Osteoblast (primary cell): ENCODE measurements at places on chromosomes 11 and 22. TPM values are rescaled to one million over a fixed set of nuclear protein-coding genes. Genes with fewer than 3 reads are reported as not detected.

The OLFML1 gene
- 20.3 and 33.0 TPM in 2 replicates for total RNA-seq

DNA sequence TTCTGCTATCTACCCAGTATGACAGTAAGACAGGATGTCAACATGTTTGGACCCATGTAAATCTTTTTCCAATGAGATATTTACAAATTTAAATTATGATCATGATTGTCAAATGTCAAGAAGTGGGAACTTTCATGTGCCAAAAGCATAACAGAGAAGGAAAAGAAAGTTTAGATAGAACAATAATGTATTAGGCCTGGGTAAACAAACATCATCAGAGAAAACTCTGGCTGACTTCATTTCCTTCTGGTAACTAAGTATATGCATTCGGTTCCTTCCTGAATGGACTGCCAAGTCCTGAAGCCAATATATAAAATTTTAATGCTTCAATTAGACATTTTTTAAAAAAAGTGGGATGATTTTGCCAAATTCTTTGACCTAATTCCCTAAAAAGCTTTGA lies 16.5 kb downstream of the RNF141 start:
- no peak for DNase-seq

GRCh38 chr11:22581354-22582150 lies 44.1 kb downstream of the FANCF start:
- DNase-seq, result no peak

- no peak for DNase-seq
Observed at GRCh38 chr11:26201411-26201810, 130.5 kb upstream of the ANO3 start.

The DEPDC7 gene
- total RNA-seq, result 13.3 and 14.5 TPM in 2 replicates

The RAG1 gene
- 0.36 and 0.59 TPM in 2 replicates for total RNA-seq

DNA sequence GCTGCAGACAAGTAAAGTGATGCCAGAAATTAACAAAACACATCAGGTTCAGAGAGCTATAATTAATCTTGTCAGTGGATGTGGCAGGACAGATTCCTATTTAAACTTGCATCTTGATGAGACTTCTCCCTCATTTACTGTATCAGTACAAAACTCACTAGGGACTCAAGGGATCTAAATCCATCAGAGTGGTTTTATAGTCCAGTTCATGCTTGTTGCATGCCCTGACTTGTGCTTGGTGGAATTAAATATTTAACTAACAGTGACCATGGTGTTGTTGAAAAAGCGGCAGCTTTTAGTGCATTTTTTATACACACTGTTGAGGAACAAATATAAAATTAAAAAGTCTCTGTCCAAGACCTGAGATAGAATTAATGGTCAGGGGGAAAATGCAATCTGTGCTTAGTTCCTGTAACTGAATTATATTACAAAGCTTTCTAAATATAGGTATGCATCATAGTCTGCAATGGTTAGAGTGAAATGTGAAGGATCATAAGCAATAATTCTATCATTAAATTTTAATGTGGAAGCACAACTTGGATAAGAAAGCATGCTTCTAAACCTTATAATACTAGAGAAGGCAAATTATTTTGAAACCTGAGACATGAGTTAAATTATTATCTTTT lies 1475.5 kb upstream of the TENM4 start:
- no peak for DNase-seq
